ENCODE measurements at places on chromosomes 6 and 20.

DNA sequence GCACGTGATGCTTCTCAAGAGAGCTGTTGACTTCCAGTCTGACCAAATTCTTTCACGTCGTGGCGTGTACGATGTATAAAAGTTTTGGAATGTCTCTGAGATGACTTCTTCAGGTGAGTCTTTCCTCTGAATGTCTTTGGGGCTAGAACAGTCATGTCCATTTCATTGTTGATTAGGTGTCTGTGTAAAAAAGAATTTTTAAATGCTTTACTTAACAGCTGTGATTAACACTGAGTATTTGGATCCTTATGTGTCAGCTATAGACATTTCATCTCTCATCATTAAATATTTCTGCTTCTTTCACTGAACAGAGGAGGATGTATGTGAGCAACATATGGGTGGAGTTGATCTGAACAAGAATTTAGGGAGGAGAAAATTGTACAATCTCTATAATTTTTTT is 29.3 kb upstream of the KIF13A start:
- no peak for DNase-seq

DNA sequence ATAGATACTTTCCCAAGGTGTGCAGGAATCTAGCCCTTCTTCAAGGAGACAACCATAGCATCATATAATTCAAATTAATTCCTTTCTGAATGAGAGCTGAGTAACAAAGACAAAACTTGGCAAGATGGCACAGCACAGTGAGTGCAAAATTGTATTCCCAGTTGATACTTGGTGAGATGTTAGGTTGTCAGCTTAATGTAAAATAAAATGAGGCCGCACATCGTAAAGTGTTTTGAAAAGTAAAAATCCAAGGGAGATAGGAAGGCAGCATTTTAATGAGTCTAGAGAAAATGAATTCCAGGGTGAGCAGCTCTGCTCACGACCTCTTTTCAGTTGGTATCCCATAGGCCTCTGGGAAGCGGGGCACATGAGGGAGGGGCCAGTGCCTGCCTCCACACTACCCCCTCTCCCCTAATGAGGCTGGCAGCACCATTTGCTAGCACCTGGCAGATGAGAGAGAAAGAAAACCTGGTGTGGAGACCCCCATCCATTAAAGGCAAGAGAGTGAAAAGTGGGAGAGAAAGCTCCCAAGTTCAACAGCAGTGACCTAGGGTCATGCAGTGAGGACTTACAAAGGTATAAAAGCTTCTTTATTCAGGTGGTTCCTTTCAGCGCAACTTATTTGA is 158.4 kb downstream of the BTBD9 start:
- DNase-seq = no peak

DNA sequence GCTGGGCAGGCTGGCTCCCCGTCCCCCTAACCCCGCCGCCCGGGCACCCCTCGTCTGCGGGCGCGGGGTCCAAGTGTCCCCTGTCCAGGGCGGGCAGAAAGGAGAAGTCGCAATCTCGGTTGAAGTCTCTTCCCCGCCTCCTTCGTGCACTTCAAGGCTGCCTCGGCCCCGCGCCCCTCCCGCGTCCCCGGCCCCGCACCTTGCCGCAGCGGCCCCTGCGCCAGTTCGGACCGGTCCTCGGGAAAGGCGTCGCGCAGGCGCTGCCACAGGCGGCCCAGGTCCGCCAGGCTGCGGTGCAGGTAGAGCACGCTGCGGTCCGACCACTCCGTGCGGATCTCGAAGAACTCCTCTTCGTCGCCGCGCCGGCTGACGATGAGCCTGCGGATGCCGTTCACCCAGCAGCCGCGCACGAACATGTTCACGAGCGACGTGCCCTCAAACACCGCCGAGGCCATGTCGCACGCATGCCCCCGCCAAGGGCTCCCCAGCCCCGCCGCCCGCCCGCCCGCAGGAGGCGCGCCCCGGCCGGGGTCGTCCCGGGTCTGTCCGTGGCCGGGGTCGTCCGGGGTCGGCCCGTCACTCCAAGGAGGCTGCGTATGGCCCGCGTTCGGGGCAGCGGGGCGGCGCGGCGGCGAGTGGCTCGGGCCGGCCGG is at the start of gene PXDC1:
Gene PXDC1 (minus strand): TSS at position 637 of the 653 bp plus-strand sequence. CDS start 182 bp downstream, at position 455.
- peak; percentile 30 for DNase-seq

DNA sequence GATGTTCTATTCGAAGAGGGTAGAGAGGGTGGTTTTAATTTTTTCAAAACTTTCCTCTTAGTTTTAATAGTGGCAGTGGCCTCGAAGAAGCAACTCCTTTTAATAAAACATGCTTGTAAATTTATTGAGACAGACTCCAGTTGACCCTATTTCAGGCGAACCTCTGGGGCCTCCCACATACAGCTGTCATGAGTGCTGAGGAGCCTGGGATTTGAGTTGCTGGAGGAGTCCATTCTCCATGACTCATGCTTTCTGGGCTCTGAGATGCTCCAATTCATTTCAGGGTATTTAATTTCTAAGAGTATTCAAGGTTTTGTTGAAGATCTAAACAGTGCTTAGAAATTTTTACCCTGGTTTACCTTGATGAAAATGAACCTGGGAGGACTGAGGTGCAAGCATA is 580.4 kb downstream of the CBLN4 start:
- DNase-seq = no peak

- no peak for DNase-seq
Measured at GRCh38 chr6:116300566-116300965, 20.8 kb upstream of the TSPYL1 start.

DNA sequence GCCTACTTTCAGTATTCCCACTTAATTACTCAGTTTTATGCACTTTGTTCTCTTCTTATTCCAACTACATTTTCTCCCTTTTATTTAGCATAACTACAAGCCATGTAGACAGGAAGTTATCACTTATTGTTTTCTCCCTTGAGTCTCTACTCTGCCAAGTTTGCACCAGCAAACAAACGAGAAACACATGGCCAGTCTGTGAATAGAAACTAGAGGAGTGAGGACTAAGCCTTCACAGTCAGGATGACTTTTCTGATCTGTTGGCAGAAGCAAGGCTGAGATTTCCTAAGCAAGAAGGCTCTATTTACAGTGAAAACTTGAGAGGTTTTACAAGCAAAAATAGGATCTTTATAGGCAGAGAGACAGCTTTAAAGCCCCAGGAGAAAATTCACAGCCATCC is 69.8 kb upstream of the TINAG start:
- no peak for DNase-seq

DNA sequence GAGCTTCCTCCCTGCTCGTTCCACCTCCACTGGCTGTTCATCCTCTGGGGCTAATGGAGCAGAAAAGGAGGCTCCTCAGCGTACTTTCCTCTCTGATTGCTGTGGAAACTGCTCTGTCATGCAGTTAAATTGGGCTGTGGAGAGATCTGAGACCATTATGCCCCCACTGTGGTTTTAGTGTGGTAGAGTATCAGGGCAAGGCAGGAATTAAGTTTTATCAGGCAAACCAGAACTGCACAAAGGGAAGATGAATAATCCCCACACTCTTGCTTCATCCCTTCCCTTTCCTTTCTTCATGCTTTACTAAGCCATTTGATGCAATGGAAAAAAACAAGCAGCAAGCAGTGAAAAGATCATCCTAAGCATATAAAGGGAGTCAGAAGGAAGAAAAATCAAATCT is 11.9 kb upstream of the ME1 start:
- no peak for DNase-seq

GRCh38 chr6:13700232-13700631 is 11.4 kb downstream of the RANBP9 start:
- no peak for DNase-seq

DNA sequence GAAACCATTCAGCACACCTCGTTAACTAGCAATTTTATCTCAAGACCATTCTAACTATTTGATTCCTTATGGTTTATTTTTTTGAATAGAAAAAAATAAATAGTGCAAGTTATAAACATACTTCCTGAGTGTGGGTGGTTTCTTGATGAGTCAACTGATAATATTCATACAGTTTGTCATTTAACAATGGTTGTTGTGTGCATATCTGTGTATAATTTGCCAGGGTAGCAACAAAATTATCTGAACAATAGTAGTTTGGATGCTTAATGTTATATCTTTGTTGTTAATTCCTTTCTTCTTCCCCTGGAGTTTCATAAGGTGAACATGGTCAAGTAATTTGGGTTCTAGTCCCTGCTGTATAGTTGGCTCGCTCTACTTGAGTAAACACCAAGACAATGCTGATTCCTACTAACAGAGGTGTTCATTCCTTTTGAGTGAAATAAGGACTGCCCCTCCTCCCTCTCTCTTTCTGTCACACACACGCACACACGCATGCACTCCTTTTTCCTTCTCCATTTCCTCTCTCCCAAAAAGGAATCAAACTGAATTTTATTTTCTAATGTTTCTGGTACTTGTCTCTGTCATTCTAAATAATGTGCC is 938.1 kb upstream of the EPHA7 start:
- no peak for DNase-seq

DNA sequence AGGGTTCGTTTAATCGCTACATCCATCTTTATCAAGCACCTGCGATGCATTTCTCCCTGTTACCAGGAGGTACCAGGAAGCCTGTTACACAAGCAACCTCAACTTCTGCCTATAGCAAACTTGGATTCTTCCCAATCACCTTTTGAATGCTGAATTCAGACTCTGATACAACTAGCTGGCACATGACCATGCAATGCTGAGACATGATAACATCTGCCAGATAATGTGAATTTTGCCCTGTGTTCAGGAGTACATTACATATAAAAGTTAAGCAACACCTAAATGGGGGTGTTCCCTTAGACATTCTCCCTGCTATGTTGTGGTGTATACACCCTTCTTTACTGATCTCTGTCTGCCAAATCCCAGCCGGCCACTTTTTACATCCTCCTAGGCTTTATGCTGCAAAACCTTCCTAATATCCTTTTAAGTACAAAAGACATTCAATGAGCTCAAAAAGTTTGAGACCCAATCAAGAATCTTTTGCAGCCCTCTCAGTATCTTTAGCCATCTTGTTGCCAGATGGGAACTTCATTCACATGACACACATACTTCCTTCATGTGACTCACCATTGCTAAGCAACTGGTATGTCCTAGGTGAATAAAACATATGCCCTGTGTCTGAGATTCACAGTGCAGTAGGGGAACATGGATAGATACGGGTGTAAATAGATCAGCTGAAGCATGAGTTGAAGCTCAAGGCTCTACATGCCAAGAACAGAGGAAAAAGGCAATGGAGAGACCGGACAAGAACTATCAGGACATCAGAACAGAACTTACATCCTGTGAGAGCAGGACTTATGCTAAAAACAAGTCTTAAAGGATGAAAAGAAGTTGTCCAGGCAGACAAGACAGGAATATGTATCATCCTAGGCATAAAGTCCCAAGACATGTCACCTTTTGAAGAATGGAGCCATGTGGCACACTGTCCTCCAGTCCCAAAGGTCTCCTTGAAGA is 84.3 kb downstream of the ZHX3 start:
- no peak for DNase-seq

DNA sequence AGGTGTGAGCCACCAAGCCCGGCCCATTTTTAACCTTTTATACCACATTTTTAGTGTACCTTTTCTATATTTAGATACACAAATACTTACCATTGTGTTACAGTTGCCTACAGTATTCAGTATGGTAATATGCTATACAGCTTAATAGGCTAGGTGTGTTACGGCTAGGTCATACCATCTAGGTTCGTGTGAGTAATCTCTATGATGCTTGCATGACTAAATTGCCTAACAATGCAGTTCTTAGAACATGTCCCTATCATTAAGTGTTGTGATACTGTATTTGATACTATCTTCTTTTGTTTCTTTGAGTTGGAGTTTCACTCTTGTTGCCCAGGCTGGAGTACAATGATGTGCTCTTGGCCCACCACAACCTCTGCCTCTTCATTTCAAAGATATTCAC is 387.7 kb upstream of the SASH1 start:
- DNase-seq = no peak

DNA sequence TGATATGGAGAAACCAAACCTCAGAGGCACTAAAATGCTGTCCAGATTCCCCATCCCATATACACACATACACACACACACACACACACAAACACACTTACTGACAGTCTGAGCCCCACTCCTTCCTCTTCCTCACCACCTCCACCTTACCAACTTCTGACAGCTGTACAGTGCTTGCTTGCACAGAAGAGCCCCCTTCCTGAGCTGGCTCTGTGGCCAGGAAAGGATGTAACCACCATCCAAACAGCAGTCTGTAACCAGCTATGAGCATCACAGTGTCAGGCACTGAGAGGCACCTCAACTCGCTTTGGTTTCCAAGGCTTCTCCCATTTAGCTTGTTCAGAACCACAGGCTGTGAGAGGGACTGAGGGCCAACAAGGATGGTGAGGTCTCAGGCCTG is 5.9 kb upstream of the C6orf136 start:
- no peak for DNase-seq

- no peak for DNase-seq
Measured at GRCh38 chr6:17930321-17930993, 57.0 kb downstream of the KIF13A start.

DNA sequence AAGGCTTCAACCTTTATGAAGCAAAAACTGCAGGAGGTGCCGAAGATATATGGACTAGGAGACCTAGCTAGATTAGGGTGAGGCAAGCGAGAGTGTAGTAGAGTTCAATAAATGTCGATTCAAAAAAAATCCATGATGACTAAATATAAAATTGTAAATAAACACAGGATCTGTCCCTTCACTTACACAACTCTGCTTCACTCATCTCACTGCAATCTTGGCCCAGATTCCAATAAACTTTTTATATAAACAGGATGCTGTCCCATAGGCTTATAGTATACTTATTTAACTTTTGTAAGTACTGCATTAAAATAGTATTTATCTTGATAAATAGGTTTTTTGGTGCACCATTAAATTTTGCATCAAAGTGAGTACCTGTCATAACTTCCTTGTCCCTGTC is 648.4 kb upstream of the NRSN1 start:
- no peak for DNase-seq

GRCh38 chr6:43217351-43217750 is 11.9 kb downstream of the DNPH1 start:
- no peak for DNase-seq

- no peak for DNase-seq
Measured at GRCh38 chr6:91273729-91274128, 686.9 kb upstream of the MAP3K7 start.

GRCh38 chr6:148461986-148462577 is 119.4 kb downstream of the SASH1 start:
- no peak for DNase-seq
